PC-3 (cell line): ENCODE measurements at places on chromosomes 12 and 14.

GRCh38 chr14:93648440-93649168 lies 139.7 kb downstream of the PRIMA1 start:
- peak; percentile 44 for DNase-seq

DNA sequence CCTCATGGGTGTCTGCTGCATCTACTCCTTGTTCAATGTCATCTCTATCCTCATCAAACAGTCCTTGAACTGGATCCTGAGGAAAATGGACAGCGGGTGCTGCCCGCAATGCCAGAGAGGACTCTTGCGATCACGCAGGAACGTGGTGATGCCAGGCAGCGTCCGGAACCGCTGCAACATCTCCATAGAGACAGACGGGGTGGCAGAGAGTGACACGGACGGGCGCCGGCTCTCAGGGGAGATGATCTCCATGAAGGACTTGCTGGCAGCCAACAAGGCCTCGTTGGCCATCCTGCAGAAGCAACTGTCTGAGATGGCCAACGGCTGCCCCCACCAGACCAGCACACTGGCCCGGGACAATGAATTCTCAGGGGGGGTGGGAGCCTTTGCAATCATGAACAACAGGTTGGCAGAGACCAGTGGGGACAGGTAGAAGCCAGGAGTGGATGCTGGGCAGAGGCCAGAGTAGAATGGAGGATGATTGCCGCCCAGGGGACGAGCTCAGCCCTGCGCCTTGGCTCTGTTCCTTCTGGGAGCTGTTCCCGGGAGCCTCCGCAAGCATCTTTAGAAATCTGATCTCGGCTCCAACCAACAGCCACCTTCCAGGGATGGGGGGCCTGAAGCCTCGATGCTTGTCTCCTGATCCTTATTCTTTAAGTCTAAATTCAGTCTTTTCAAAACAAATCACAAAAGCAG lies 71.6 kb upstream of the PSMC1 start:
- DNase-seq: no peak

DNA sequence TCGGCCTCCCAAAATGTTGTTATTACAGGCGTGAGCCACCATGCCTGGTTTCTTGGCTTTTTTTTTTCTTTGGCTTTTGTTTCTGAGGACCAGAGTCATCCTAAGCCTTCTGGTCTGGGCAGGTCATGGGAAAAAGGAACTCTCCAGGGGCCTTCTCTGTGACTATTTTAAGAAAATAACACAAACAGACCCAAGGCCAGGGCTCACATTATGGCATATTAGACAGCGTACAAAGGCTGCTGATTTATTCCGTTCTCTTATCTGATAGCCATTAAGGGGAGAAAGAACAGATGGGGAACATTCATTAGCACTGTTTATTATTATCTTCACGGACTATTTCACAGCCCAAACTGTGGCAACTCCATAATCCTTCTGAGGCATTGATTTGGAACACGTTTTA lies 28.8 kb upstream of the MANSC4 start:
- no peak for DNase-seq

DNA sequence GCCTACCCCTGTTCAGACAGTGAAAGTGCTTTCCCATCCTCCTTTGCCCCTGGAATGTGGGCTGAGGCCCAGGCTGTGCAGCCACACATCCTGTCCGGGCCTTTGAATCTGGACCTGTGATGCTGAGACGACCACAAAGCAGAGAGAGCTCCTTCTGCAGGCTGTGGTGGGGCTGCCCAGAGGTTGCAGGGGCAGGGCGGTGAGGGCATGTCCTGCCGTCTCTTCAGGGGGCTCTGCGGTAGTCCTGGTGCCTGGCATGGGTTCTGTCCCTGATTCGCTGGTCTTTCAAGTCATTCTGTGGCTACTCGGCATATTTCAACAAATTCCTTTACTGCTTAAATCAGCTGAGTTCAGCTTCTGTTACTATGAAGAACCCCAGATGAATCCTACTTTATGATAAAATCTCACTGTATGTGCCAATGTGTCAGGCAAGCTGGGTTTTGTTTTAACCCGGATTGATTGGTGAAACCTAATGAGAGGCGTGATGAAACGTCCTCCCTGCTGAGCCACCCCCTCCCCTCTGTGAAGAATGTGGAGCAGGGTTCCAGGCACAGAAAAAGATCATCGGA lies 63.4 kb upstream of the DICER1 start:
- no peak for DNase-seq

DNA sequence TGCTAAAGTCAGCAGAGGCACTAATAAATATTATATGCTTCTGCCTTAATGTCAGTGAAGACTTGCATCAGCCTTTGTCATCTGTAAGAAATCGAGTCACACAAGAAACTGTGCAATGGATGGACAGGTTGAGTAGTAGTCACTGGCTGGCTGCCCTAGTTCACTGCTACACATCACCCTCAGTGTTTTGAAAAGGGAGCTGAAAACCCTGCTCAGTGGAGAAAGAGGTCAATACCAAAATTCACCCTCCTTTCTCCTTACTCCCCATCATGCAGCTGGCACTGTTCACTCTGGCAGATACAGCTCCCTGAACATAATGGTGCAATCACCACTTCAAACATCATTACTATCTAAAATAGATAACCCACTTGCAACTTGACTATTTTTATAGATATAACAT lies 6.6 kb downstream of the ANKS1B start:
- DNase-seq: no peak
